ENCODE measurements at places on chromosomes 16 and 17.

GRCh38 chr17:20280851-20281250 lies 186.5 kb downstream of the LGALS9B start:
- no peak for DNase-seq

DNA sequence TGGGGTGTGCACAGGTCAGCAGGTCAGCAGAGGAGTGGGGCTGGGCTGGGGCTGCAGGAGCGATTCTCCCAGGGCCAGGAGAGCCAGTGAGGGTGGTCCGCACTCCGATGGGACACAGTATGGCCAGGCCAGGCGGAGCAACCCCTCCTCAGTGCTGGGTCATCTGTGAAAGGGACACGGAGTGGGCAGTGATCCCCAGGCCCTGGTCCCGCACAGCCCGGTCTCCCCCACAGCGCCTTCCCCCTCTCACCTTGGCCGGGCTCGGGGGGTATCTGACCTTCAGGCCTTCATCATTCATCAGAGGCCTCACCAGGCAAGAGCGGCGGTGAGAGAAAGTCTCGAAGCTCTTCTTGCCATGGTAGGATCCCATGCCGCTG lies 10.0 kb downstream of the ALDH3A1 start:
- DNase-seq = no peak

DNA sequence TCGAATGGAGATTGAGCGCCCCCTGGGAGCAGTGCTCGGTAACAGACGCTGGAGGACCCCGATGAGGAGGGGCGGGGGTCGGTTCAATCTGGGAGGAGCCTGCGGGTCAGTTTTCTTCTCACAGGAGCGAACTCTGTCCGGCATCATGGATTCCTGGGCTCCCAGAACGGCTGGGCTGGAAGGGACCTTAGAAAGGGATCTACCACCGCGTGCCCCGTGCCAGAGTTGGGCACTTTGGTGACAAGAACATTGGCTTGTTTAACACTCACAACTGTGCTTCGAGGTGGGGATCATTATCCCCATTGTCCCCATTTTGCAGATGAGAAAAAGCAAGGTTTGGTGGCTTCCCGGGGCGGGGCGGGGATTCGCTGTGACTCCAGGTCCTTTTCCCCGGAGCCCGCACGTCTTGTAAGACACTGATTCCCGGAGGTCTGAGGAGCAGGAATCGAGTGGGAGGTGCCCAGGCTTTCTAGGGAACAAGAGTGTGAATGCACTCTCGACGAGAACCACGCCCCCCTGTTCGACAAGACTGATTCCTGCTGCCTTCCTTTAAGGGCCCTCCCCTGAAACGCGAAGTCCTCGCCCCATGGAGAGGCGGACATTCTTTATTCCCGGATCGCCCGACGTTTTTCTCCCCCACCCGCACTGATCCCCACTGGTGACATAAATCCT lies 1.5 kb upstream of the FBXL19 start:
- DNase-seq = peak; percentile 89

GRCh38 chr17:27218719-27219488 lies 75.0 kb upstream of the WSB1 start:
- DNase-seq = no peak

GRCh38 chr16:88622866-88623265 lies 15.5 kb upstream of the IL17C start:
- DNase-seq = no peak

- no peak for DNase-seq
Observed at GRCh38 chr17:7831233-7831632, 2.8 kb upstream of the KDM6B start.

DNA sequence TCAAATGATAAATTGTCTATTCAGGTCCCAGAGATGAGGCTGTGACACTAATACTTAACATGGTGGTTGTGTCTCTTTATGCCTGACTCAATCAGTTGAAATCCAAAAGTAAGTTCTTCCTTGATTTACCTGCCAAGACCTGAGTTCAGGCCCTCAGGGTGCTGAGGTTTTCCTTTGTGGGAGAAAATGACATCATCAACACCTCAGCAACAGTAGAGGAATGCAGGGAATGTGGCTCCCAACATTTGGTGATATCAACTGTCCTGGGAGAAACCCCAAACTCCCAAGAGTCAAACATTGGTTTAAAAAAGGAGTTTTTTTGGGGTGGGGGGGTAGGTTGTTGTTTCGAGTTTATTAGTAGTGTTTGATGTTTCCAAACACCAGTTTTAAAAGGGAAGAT lies 14.7 kb downstream of the RNF43 start:
- DNase-seq = no peak

GRCh38 chr16:4987580-4988374 lies 29.6 kb downstream of the SEC14L5 start:
- no peak for DNase-seq

DNA sequence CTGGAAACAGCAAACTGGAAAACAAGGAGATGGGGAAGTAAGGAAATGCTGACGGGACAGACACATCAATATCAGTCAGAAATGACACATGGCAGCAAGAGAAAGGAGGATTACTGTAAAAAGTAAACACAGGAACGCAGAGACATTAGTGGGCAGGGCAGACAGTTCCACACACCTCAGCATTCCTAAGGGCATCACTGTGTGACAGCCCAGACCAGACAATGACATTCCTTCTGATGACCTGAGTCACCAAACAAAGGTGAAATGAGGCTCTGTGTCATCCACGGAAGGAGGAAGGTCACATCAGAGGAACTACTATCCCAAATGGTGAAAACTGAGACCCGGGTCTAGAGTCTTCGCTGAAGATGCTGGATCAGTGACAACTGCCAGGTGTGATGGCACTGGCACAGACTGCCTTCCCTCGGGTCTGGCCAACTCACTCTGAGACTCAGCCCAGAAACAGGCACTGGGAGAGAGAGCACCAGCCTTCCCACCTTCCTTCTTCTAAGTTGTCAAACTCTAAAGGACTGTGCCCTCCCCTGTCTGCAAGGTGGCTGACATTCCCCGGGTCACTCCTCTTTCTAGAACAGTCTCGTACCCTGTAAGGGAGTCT lies 36.7 kb downstream of the TK2 start:
- DNase-seq = no peak

- no peak for DNase-seq
Observed at GRCh38 chr17:65183736-65184135, 46.6 kb downstream of the RGS9 start.

DNA sequence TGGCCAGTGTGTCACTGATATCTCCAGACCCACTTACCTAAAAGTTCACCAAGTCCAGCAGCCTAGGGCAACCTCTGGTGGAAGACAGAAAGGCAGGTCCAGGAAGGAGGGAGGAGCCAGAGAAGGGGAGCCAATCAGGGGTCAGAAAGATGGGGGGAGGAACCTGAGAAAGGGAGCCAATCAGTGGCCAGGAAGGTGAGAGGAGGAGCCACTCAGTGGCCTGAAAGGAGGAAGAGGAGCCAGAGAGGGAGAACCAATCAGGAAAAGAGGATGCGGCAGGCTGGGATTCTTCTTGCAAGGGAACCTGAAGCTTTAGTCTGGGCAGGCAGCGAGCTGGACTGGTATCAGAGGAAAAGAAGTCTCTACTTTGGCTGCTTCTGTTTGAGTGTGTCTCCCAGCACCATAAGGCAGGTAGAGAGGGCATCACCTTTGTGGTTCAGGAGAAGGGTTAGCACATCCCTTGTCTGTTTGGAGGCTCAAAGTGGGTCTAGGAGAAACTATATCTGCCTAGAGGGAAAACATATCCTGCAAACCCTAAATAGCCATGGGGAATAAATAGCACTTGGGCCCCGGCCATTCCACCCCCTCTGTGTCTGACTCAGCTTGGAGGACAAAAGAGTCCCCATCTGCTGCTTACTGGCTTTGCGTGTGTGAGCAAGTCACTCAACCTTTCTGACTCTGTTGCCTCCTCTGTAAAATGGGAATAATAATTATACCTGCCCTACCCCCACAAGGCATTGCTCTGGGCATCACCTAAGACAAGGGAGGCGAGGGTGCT lies 43.4 kb upstream of the CRHR1 start:
- DNase-seq = no peak

- no peak for DNase-seq
Observed at GRCh38 chr16:84315422-84315821, 20.7 kb downstream of the WFDC1 start.

DNA sequence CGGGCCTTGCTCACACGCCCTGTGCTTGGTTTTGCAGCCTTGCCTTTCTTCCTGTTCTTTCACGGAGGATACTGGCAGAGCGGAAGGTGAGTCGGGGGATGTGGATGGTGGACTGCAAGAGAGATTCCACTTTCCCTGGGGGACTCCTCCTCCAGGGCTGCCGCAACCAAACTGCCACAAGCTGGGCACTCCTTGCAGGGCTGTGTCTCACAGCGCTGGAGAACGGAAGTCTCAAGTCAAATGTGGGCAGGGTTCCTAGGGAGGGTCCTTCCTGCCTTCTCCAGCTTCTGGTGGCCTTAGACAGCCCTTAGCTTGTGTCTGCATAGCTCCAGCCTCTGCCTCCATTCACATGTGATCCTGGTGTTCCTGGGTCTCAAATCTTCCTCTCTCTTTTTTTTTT lies 11.4 kb upstream of the BIRC5 start:
- DNase-seq = no peak

DNA sequence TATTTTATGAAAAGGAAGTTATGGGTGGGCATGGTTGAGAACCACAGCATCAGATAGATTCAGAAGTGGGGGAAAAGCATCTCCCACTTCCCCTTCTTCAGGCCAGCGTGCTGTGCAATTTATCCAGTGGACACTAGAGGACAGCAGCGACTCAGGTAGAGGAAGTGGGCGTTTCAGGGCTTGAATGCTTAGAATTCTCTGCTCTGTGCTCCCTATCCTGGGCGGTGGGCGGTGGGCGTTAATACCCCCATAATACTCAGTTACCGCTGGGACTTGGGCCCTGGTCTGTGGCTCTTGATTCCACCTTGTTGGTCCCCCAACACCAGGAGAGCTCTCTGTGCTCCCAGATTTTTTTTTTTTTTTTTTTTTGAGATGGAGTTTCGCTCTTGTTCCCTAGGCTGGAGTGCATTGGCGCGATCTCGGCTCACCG lies 3.7 kb upstream of the LYZL6 start:
- DNase-seq = peak; percentile 30

DNA sequence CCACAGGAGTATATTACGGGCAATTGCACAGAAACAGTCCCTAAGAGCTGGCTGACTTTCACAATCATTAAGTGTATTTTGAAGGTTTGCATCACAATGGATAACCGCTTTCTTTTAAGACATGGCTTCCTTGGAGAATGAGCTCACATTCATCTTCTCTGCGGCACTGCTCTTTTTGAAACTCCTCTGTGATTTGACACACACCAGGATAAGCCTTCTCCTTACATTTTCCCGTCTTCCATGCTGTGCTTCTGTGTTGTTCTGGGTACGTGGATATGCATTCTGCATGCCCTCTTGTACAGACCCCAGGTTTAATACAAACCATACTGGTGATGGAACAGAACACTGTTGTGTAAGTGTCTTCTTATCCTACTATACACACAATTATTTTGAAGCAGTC lies 89.5 kb upstream of the METRNL start:
- DNase-seq = no peak

GRCh38 chr17:39235555-39236449 lies 10.1 kb upstream of the STAC2 start:
- DNase-seq = no peak

- peak; percentile 8 for DNase-seq
Observed at GRCh38 chr16:17529982-17530760, 59.4 kb upstream of the XYLT1 start.

DNA sequence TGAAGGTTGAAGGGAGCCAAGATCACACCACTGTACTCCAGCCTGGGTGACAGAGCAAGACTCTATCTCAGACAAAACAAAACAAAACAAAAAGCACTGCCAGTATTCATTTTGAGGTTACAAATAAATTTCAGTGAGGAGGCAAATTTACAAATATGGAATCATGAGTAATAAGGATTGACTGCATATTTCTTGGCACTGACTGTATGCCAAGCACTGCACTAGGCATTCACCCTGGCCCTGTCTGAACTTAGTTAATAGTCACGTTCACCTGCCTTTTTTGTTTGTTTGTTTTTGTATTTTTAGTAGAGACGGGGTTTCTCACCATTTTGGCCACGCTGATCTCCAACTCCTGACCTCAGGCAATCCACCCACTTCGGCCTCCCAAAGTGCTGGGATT lies 5.1 kb downstream of the LDAF1 start:
- DNase-seq = no peak

DNA sequence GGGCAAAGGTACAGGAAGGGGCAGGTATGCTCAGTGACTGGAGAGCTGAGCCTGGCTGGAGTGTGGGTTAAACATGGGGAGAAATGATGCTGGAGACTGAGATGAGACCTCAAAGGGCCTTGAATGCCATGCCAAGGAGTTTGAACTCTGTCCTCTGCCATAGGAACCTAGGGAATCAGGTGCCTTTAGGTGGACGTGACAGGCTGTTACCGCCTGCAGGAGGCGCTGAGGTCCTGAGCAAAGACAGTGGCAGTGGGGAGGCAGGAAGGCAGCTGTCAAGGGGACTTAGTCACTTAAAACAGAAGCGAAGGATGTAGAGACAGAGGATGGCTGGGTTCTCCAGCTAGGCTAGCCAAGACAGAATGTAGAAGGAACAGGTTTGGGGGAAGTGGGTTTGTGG lies 9.1 kb downstream of the PSMB3 start:
- DNase-seq = peak; percentile 40

GRCh38 chr17:69523244-69523861 lies 108.9 kb downstream of the MAP2K6 start:
- no peak for DNase-seq

Measured in stimulated activated CD4-positive, alpha-beta T cell treated with anti-CD3 and anti-CD28 coated beads, Interleukin-4, amount 100 ng/mL, for 1 hour (primary cell).